HT-29 (cell line): ENCODE measurements at places on chromosomes 4 and X.

GRCh38 chr4:158161551-158162354 lies 11.1 kb downstream of the GASK1B start:
- DNase-seq: peak; percentile 75

DNA sequence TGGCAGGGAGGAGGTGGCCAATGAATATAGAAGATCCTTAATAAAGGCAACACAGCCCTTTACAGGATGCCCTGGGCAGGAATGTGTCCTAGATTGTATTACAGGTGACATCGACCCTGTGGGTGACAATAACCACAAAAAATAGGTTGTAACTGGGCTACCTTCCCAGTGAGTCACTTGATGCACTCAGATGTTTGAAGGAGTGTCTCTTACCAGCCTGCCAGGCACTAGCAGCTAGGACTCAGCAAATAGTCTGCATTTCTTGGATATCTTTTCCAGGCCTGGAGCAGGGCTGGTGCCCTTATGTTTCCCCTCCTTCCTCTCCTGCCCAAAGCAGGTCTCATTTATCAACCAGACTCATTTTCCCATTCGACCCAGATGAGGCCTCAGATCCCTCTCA lies 50.9 kb upstream of the TMEM164 start:
- DNase-seq: no peak

DNA sequence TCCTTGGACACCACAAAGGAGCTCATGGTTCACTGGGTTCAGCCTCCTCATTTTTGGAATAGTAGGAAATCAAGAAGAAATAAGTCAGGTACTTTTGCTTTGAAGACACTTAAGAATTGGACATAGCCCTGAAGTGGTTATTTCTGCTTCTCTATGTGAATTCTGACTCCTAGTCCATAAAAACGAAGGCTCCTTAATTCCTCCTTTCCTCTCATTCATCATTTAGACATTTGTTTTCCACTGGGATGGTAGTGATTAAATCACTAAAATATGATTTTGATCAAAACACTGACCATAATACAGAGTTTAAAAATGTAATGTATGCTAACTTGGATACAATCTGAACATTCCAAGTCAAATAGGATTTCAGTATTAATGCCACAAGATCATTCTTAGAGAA lies 34.7 kb upstream of the CYP2U1 start:
- DNase-seq: no peak

- no peak for DNase-seq
These were observed 73.6 kb upstream of the ELOVL6 start for GRCh38 chr4:110271986-110272385.

DNA sequence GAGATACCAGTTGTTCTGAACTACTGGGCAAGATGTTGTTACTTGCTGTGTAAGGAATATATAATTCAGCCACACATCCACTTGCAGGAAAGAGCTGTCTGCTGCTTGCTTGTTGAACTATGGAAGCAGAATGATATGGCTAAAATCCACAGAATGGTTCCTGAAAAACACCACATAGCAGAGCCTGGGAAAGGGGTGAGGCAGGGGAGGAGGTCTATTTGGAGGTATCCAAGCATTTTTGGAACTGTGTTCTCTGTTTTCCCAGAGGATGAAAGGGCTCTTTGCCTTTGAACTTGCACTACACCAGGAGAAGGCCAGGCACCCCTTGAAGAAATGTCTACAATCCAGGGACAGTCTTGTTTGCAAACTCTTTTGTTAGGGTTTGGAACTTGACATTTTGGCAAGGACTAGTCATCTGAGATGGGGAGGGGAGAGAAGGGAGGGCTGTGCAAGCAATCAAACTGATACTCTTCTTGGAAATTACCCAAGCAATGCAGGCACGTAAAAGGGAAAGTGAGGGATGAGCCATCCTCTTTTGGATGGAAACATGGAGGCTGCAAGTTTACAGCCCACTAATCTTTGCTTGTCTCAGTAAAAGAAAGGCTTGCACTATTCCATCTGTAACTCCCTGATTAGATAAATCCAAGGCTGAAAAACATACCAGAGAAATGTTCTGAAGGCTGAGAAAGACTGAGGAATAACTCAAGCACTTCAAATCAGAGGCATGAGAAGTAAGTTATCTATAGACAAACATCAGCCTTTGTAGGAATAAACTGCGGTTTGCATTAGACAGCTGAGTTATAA lies 141.0 kb downstream of the TSPAN5 start:
- no peak for DNase-seq

- no peak for DNase-seq
These were observed 1.1 kb downstream of the PCSK1N start for GRCh38 chrX:48834383-48834709.

DNA sequence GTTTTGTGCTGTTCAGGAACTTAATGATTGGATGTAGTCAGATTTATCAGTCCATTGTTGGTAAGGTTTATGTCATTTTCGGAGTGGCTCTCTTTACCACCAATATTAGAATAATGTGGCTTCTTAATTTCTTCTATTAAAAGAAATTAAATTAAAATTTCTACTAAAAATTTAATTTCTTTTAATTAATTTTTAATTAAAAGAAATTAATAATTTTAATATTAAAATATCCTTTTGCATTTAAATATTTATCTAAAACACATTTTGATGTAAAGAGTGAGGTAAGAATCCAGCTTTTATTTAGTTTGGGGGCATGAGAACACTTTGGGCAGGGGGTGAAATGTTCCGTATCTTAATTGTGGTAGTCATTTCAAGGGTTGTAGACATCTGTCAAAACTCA lies 15.7 kb upstream of the UFSP2 start:
- no peak for DNase-seq

DNA sequence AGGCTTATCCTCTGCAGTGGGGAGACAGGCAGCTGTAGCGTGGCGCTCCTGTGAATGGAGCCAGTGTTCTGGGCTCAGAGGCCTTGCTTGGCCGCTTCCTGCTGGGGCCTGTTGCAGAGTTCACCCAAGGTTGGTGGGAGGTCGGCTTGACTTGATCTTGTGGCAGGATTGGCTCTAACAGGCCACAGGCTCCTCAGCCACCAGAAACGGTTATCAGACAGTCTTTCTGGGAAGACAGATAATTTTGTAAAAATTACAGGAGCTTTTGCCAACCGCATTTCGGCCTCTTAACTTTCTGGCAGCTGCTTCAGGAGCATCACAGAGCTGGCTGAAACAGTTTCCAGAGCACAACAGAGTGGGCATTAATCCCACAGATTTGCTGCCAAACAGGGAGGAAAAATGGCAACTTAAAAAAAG lies 66.4 kb downstream of the DIPK2B start:
- DNase-seq: no peak

- peak; percentile 93 for DNase-seq
These were observed 18.1 kb upstream of the CXCL2 start for GRCh38 chr4:74117024-74117534.

DNA sequence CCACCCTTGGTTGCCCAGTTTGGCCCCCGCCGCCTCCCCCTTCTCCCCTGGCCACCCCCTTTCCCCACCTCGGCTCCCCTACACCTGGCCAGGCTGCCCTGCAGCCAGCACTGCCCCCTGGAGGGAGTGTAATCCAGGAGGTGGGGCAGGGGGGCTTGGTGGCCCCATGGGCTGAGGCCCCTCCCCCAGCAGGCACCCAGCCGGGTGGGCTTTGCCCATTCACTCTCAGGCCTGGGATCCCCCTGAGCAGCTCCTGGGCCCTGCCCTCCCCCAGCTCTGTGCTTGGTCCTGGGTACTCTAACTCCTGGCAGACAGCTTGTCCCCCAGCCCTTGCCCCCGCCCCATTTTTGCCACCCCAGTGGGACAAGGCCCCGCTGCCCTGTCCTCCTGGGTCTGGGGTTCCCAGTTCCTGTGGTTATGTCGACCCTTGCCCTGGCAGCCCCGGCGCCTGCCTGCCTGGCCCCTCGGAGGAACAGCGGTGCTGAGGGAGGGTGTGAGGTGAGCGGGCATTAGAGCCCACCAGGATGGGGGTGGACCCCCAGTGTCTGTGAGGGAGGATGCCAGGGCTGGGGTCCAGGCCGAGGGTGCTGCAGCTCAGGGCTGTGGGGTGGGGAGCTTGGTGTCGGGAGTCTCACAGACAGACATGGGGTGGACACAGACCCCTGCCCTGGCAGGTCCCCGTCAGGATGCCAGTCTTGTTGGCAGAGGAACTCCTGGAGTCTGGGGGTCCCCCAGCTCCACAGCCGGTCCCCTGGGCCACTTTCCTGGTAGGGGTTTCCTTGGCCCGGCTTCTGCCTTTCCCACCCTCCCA lies 10.2 kb downstream of the NAT8L start:
- DNase-seq: no peak

DNA sequence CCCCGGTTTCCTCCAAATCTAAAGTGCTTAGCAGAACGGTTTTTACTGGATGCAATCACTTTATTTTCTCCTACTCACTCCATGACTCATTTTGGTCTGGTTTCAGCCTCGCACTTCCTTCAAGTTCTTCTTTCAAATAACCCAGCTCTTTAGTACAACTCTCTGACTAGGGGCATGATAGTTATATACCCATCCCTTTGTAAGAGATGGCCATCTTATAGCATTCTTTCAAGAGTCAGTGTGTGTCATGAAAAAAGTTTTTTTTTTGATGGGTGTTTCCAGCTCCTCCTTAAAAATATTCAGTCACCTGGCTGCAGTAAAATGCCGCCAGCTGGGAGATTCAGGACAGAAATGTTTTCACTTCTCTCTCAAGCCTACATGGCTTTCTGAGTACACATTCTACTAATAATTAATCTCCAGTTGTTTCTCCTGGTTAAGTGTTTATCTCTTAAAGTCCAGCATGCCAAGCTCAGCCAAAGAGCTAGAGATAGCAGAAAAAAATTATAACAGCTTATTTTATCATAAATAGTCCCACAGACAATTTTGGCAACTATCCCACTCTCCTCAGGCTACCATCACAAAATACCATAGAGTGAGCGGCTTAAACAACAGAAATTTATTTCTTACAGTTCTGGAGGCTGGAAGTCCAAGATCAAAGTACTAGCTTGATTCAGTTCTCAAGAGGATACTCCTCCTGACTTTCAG lies 139.3 kb downstream of the GASK1B start:
- DNase-seq: peak; percentile 63

GRCh38 chr4:110487873-110488272 lies 11.9 kb downstream of the ENPEP start:
- peak; percentile 5 for DNase-seq

GRCh38 chrX:119374736-119375135 lies 24.4 kb upstream of the SLC25A43 start:
- no peak for DNase-seq

DNA sequence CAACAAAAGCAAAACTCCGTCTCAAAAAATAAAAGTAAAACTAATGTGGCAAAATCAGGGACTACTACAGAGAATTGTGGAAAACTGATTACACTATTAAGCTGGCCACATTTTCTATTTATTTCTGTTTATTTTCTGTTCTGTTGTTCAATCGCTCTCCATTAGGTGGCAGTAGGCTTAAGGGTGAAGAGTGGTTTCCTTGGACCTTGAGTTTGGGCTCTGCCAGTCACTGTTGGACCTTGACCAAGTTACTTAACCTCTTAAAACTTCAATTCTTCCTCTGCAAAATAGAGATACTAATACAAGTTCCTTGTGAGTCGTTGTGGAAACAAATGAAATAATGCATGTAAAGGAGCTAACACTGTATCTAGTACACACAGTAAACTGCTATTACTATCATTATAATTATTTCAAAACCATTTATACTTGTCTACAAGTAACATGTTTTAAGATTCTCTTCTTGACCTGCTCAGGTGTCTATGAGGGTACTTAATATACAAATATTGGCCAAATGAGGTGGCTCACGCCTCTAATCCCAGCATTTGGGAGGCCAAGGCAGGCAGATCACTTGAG lies 15.2 kb downstream of the HSD17B11 start:
- peak; percentile 78 for DNase-seq

DNA sequence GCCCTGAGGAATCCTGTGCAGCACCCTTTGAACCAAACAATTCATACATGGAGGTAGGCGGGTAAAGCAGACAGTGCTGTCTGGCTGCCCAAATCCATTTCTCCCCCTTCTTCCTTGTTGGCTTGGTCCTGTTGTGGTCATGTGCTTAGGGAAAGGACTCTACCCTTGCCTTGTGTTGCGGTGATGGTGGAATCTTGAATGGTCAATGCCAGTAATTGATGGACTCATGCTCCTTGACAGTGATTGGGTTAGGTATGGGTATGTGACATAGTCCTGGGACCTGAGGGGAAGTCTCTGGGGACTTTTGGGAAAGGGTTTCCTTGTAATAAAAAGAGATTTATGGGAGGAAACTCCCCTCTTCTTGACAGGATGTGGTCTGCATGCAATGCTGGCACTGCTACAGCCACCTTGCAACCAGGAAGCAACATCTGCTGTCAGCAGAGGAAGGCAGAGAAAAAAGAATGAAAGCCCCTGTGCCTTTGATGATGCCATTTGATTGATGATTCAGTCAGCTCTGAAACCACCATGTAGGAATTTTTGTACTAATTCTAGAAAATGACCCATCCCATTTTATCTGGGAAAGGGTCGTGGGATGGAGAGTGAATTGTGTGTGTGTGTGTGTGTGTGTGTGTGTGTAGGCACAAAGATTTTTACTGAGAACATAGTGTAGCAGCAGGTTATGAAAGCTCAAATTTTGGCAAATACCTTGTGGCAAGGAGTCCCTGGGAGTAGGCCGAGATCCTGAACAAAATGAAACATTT lies 30.0 kb upstream of the HUWE1 start:
- no peak for DNase-seq

- DNase-seq: no peak
These were observed 96.2 kb upstream of the ATP6AP2 start for GRCh38 chrX:40484408-40485091.

- DNase-seq: no peak
These were observed 39.8 kb upstream of the LIMCH1 start for GRCh38 chr4:41498177-41498576.

DNA sequence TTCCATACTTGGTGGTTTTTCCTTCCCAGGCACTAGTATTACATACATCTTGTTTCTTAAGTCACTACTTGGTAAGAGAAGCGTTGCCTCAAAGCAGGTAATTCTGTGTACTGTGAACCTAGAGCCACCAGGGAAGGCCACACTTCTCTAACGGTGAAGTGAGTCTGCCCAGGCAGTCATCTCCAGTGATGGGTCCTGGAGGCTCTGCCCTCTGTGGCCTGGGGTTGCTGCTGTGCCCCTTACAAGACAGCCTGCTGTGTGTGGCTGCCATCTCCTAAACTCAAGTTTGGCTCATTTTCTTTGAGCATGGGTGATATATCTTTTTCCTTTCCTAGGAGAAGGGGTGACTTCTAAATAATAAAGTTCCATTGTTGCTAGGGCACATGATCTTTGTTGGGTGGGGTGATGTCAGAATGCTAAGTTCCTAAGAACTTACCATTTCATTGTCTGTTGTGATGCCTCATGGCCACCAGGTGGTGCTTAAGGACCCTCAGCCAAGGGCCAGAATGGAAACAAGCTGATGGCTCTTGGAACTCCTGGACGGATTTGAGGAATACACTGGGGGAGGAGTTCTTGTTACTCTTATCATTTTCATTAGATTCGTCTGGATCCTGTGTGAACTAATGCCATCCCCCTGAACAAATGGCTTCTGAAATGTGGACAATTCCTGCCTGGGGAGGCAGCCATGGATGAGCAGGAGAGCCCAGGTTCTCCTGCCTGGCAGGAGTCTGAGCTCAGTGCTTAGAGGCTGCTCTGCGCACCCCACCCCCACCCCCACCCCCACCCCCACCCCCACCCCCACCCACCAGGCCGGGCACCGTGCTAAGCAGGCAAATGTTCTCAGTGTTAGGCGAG lies 41.1 kb upstream of the WDR1 start:
- peak; percentile 63 for DNase-seq

GRCh38 chr4:6991249-6991648 lies 51.9 kb upstream of the TADA2B start:
- DNase-seq: no peak

- DNase-seq: peak; percentile 9
These were observed 253.4 kb downstream of the TMA16 start for GRCh38 chr4:163747886-163748285.
